ENCODE measurements at places on chromosomes 11 and 22.

GRCh38 chr22:38083931-38084631, at the start of gene SLC16A8:
TSS of gene SLC16A8 (minus strand) at chr22:38084184. CDS start at chr22:38082873, 1,311 bp downstream.
- DNase-seq: no peak

DNA sequence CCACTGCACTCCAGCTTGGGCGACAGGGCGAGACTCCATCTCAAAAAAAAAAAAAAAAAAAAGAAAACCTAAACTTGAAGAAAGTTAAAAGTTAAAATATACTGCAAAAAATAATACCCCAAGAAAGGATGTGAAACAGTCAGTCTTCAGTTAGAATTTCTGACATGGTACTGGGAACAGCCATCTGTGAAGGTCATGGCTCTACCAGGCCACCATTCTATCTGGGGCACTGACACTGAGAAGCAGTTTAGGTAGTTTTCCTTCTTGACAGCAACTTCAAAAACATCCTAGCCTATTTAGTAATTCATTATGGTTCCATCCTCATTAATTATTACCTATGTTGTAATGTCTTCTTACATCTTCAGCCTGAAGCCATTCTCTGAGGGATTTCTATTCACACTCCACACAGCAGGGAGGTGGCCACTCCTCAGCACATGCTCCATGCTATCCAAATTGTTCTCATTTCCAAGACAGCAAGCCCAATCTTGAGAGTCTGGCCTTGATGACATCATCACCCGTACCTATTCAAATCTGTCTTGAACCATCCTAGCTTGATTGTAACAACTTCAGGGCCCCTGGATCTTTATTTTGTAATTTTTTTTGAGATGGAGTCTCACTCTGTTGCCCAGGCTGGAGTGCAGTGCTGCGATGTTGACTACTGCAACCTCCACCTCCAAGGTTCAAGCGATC, 38.2 kb downstream of the SERPIND1 start:
- no peak for DNase-seq

DNA sequence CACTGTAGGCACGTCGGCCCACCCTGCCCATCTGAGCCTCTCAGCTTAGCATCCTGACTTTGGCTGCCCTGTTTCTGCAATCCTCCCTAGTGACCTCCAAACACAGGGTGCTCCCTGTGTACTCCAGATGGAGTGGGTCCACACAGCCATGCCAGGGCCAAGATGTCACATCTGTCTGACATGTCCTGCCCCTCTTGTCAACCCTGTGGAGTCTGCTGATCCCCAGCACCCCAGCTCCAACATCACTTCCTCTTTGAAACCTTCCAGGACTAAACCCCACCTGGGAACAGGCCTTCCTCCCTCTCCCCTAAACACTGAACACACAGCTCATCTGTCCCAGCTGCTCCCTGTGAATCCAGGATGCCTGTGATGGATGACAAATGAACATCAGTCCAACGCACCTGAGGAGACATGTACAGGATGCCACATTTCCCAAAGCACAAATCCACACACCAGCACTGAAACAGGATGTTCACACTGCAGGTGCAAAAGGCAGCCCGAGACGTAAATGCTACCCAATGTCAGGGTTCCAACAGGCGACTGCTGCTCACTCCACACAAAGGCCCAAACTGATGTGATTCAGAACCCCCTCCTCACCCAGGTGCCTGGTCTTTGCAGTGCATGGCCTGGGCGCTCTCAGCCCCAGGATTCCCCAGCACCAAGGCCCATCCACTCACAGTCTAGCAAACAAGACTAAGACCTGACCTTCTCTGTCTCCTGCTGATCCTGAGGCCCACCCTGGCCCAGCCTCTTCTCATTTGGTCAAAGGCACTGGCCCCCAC, 2.0 kb upstream of the TSSK2 start:
- DNase-seq: no peak

DNA sequence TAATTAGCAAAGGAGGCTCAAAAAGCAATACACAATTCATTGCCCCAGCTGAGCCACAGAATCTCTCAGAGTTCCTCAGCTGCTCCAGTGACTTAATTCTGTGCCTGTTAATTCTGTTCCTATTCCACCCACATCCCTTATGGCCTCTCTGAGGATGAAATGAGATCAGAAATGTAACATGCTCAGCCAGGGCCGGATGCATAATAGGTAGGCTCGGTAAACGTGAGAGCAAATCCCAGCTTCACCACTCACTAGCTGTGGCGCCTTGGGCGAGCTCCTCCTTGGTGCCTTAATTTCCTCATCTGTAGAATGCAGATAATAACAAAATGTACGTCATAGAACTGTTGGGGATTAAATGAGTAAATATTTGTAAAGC, 42.8 kb upstream of the DKK3 start:
- DNase-seq: no peak

DNA sequence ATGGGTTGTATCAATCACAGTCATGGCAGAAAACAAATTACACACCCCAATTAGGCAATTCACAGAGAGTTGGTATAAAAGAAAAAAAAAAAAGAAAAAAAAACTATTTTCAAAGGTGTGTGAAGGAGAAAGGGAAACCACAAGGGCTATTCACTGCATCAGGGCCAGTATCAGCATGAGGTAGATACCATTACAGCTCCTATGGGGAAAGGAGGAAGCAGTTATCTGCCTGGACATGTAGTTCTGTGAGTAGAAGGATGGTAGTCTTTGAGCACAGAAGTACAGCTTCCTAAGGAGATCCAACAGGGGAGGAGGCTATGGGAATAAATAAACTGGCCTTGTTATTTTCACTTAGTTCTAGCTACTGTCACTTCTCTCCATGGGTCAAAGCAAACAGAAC, 746.1 kb downstream of the LUZP2 start:
- DNase-seq: no peak

DNA sequence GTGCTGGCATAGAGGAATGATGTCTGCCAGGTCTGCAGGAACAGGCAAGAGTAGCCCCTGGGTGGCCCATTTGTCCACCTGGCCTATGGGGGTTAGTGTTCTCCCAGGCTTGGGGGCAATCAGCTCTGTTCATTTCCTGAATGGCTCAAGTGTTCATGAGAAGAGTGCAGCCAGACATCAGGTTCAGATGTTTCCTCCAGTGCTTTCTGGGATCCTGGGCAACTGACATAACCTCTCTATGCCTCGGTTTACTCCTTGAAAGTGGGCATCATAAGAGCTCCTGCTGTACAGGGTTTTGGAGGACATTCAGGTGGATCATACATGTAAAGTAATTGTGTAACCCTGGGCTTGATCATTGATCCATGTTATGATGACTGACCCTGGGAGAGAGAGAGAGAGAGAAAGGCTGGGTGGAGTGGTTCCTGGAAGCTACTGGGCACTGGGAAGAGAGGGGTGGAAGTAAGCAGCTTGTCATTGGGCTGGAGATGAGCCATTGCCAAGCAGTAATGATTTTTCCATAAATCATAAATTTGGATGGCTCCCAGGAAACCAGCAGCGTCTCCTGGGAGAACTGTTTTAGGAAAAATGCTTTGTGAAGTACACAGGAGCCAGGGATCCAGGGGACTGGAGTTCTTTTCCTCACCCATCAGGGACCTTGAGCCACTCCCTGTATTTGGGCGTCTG, 30.2 kb upstream of the ACCSL start:
- DNase-seq: no peak

DNA sequence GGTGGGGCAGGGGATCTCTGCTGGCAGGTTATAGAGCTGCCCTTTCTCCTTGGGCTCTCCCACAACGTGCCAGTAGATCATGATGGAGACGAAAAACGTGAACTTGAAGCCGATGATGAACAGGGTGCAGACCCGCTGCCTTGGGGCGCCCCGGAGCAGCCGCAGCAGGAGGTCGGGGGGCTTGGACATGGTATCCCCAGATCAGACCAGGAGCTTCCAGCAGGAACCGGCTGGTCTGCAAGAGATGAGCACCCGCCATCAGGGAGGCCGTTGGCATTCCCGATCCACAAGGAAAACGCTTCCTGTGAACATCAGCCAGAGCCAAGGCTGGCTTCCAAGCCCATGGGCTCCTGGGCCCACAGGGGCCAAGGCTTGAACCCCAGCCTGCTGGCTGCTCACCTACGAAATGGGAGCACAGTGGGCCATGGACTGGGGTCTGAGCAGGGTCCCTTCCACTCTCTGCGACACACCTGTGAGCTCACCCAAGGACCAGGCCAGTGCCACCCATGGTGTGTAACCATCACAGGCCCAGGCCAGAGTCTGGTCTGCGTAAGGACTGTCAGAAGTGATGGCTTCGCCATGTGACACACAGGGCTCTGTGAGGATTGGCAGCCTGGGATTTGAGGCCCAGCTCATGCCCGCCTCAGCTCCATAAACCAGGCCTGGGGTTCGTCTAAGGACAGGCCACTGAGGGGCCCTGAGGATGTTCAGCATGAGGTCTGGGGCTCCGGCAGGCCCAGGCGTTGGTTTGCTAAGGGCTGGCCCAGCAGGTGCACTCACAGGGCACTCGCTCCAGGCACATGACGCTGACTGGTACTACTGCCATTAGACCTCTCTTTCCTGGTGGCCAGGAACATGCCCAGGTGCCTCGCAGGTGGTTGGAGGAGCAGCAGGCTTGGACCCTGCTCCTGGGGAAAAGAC, 26.6 kb downstream of the A4GALT start:
- no peak for DNase-seq

- no peak for DNase-seq
Measured at GRCh38 chr11:48006301-48006992, 26.1 kb downstream of the PTPRJ start.

- DNase-seq: no peak
Measured at GRCh38 chr11:74092425-74092824, 78.4 kb downstream of the C2CD3 start.

GRCh38 chr11:3037040-3037944, 19.9 kb downstream of the CARS1 start:
- no peak for DNase-seq

GRCh38 chr11:131324921-131325570, 45.4 kb upstream of the NTM start:
- DNase-seq: no peak

DNA sequence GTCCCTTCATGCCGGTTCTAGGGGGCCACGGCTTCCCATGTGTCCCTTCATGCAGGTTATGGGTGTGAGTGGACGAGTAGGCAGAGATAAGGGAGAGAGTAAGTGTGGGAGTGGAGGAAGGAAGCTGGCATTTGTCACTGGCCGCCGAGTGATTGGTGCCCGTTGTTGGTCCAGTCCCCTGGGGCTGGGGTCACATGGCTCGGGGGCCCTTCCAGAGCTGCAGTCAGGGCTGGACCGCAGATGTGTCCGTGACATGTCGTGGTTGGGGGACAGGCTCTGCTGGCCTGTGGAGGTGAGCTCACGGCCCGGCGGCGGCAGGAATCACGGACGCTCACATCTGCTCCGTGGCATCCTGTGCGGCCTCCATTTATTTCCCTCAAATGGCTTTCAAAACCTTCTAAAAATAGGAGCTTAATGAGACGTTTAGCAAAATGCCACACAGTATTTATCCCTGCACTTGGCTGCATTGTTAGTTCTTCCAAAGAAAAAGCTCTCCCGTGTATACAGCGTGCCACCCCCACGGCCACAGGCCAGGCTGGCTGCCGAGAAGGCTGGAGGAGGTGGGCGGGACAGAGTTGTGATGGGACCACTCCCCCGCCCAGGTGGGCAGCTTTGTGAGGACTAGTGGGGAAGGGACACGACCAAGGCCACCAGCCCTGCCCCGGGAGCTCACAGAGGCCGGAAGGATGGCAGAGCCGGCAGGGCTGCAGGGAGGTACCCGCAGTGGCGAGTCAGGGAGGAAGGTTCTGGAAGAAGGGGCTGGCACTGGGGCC, 386.7 kb downstream of the TBC1D22A start:
- DNase-seq: no peak

DNA sequence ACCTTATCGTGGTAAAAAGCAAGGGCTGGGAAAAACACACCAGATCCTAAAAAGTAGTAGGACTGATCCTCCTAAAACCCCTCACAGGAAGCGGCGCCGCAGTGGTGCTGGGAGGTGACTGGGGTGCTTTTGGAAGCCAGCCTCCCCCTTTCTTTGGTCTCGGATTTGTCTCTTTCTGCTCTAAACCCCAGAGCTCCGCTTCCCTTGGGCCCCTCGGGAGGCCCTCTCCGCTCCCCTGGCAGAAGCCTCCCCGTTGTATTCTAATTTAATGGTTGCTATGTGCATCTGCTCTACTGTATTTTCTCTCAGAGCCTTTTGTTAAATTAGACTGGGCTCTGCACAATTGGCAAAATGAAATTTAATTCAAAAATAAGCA, 587.7 kb downstream of the OPCML start:
- DNase-seq: no peak

- DNase-seq: no peak
Measured at GRCh38 chr11:120200677-120201076, 10.2 kb upstream of the OAF start.

DNA sequence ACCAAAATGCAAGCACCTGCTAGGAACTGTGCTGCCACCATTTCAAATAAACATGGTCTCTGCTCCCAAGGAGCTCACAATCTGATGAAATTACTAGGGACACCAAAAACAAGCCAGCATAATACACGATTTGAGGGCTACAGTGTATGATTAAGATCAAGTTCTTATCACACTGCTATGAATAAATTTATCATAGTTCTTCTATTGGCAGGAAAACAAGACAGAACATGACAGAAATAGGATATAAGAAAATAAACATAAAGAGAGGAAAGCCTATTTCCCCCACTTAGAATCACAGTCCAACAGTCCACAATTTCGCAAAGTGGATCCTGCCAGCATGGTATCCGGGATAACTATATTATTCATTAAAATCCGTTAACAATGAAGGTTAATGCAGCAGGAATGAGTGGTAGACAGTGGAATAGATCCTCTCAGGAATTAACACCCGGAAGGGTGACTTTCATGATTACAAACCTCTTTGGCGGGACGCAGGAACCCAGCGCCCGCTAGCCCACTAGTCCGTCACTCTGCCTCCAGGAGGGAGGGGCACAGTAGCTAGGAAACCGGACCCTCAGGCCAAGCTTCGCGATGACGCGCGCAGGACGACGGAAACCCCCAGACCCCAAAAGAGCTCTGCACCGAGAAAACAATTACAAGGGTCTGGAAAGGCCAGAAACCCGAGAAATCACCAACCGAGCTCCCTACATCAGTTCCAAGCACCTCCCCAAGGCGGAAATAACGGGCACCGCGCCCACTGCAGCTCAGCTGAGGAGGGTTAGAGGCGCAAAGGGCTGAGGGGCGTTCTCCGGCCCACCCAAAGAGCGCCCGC, 607 bp downstream of the CCDC82 start:
- peak; percentile 49 for DNase-seq

GRCh38 chr11:85941380-85941973, 86.3 kb downstream of the CCDC83 start:
- peak; percentile 2 for DNase-seq

- no peak for DNase-seq
Measured at GRCh38 chr22:37121887-37122591, 12.5 kb upstream of the TMPRSS6 start.

DNA sequence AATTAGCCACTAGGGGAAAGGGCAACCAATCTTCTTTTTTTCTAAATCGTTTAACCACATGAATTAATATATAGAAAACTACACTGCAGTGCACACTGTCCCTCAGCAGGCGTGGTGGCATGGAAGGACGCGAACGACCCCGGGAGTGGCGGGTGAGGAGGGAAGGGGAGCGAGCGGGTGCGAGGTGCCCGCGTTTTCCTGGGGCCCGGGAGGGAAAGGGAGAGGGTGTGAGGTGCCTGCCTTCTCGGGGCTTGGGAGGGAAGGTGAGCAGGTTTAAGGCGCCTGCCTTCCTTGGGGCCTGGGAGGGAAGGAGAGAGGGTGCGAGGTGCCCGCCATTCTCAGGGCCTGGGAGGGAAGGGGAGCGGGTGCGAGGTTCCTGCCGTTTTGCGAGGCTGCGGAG, 765 bp downstream of the GAB4 start:
- no peak for DNase-seq

- no peak for DNase-seq
Measured at GRCh38 chr11:60204922-60205321, 22.0 kb upstream of the MS4A6A start.
